Activated naive CD4-positive, alpha-beta T cell treated with anti-CD3 and anti-CD28 coated beads for 36 hours (primary cell): ENCODE measurements at places on chromosomes 3 and 15. TPM values are rescaled to one million over a fixed set of nuclear protein-coding genes. Genes with fewer than 3 reads are reported as not detected.
A peak's percentile ranks its signal among the peaks of the same experiment; 100 is the strongest.

Gene MRPS22
- 66.8 TPM for total RNA-seq

Gene CCR8
- total RNA-seq = not detected

Gene IFT80
- 9.3 TPM for total RNA-seq

Gene CPLX3
- not detected for total RNA-seq

Gene RASGRP1
- 44.9 TPM for total RNA-seq

Gene IRAK2
- total RNA-seq = 6.9 TPM

GRCh38 chr3:196684548-196685407, 27.3 kb downstream of the CEP19 start:
- peak; percentile 74 for DNase-seq

DNA sequence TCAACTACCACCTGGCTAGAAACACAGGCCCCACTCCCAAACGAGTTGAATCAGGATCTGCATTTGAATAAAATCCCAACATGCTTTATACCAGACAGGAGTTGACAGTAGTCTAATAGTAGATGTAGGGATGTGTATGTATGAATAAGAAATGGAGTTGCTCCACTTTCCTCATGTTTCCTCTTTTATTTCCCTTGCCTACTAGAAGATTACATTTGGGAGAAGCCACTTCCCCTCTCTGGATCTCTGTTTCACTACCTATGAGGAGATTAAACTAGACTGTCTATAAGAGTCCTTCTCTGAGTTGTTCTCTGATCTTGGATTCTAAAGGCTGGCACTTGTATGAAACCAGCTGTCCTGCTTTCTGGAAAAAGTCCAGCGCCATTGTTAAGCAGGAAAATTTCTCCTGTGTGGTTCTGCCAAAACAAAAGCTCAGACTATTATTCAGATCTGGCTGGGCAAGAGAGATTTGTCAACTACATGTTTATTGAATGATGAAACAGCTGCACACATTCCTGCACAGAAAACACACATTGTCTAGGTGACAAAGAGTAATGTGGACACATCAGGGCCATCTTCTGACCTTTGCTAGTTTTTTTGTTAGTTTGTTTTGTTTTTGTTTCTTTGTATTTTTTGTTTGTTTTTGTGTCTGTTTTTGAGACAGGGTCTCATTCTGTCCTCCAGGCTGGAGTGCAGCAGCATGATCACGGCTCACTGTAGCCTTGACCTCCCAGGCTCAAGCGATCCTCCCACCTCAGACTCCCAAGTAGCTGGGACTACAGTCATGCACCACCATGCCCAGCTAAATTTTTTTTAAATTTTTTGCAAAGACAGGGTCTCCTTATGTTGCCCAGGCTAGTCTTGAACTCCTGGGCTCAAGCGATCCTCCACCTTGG, 29.9 kb downstream of the ACP3 start:
- no peak for DNase-seq

GRCh38 chr3:194387926-194388418, 11.1 kb downstream of the GP5 start:
- no peak for DNase-seq

DNA sequence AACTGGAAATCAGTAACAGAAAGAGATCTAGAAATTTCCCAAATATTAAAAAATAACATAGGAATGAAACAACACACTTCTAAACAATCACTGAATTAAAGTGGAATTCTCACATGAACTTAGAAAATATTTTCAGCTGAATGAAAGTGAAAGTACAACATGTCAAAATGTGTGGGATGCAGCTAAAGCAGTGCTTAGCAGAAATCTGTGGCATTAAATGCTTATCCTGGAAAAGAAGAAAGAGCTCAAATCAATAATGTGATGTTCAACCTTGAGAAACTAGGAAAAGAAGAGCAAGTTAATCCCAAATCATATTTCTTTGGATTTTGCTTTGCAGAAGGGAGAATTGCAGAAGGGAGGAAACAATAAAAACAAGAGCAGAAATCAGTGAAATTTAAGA, 98.2 kb upstream of the NR2E3 start:
- no peak for DNase-seq

DNA sequence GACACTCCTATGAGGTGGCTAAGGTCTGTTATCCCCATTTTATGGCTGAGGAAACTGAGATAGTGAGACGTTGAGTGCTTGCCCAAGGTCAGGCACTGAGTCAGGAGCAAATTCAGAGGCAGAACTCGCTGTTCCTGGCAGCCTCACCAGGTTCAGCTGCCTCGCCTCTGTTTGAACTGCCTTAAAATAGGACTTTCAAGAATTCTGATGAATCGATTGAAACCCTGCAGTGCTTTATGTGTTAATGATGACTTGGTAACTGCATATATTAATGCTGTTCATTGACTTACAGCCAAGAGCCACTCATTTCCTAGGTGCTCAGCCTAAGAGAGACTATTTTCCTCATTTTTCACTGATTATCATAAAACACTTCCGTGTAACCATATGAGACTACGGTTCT, 79.5 kb upstream of the BHLHE40 start:
- DNase-seq = peak; percentile 17

DNA sequence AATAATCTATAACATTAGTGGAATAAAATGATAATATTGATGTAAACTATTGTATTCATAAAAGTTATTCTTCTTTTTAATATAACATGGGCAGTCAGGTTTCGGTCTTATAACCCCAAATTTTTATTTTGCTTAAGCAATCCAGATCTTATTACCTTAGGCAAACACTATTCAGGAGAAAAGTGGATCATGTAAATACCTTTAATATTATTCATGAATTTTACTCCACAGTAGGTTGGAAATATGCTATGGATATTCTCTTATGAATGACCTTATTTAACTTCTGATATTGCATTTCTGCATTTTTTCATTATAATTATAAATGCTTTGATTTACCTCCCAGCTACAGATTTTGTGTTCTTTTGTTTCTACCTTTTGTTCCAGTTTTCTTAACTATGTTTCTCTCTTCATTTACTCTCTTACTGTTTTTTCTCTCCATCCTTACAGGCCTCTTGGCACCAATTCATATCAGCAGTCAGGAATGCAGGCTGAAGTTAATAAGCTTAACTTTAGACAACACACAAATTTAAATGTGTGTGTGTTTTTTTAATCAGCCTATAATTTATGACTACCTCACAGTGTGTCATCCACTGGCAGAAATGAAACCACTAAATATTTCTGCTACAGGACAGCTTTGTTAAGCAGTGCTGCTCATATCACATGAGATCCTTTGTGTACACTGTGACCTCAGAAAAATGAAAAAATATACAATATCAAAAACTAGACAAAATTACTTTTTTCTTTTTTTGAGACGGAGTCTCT, 111.0 kb downstream of the NSUN3 start:
- no peak for DNase-seq

DNA sequence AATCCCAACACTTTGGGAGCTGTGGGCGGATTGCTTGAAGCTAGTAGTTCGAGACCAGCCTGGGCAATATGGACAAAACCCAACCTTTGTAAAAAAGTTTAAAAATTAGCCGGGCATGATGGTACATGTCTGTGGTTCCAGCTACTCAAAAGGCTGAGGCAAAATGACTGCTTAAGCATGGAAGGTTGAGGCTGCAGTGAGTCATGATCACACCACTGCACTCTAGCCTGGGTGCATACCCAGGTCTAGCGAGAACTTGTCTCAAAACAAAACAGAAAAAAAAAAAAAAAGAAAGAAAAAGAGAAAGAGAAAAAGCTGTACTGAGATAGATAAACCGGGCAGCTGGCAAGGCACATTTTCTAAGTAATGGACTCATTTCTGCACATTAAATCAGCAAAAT, 10.6 kb downstream of the ARPP19 start:
- DNase-seq = peak; percentile 82

GRCh38 chr3:128226795-128227395, 73.6 kb downstream of the EEFSEC start:
- peak; percentile 39 for DNase-seq

- no peak for DNase-seq
Observed at GRCh38 chr15:63986751-63987341, 59.4 kb downstream of the DAPK2 start.

DNA sequence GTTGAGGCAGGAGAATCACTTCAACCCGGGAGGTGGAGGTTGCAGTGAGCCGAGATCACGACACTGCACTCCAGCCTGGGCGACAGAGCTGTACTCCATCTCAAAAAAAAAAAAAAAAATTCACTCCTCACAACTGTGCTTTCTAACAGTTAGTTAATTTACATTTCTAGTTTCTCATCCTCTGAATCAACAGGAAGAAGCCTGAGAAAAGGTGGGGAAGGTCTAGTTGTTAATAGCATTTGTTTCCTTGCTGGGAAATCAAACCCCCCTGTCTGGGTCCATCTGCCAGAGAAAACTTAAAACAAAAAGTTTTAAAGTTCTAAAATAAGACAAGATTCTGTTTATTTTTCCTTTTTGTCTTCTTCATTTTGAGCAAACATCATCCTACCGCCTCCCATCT, 62.3 kb downstream of the TMEM39A start:
- DNase-seq = no peak

DNA sequence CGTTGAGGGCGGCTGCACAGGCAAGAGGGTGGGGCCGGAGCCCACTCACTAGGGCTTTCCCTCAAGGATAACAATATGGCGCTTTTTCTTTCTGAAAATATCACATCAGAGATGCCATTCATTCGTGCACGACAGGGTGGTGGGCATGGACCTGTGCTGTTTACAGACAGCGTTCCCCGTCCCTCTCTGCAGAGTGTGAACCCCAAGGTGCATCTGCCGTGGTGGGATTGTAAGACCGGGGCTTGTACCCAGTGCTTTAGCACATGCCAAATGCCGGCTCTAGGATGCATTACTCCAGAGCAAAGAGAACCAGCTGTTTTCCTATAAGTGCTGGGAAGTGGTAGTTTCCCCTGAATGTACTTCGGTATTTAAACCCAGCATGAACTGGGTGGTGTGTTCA, 37.0 kb downstream of the CHDH start:
- no peak for DNase-seq

DNA sequence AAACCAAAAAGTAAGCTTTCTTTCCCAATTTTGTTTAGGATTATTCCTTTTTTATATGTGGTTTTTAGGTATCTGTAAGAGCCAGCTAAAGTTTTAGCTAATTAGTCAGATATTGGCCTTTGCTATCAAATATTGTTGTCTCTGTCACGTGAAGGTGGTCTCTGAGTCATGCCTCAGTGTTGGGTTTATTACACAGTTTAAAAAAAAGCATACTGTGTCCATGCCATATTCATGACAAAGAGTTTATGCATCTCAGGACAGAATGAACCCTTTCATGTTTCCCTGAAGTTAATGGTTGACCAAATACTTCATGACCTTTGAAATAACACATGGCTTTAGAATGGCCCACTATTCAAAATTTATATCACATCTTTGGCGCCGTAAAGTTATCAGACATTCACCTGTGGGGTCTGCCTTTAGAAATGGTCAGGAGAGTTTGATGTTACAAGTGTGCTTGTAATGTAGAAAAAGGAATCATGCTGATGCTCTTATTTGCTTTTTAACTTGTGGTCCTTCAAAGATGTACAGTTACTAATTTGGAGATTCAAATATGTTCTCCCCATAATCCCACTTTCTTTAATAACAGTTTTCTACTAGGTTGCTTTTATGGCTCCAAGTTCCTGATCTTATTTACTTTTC, 101.5 kb downstream of the MYRIP start:
- no peak for DNase-seq

DNA sequence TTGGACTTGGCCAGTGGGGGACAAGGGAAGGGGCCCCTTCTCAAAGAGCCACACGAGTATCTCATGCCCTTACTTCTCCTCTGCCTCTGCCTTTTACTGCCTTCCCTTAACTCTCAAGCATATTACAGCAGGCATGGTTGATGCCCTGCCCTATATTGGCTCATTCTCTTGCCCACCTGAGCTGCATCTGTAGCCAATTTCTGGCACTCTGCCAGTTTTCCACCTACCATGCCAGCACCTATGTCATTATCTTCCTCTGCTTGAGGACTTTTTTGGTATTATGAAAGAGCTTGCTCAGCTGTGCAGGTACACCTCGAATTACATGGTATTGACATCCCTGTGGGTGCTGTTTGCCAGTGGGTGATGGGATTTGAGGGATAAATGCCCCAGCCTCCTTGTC, 181.8 kb downstream of the OXSM start:
- DNase-seq = no peak

- peak; percentile 43 for DNase-seq
Observed at GRCh38 chr15:93047621-93048425, 41.2 kb downstream of the RGMA start.

- no peak for DNase-seq
Observed at GRCh38 chr15:74775132-74775562, 6.7 kb upstream of the CSK start.
